ENCODE measurements at places on chromosomes 16 and 17.
A peak's percentile ranks its signal among the peaks of the same experiment; 100 is the strongest.

DNA sequence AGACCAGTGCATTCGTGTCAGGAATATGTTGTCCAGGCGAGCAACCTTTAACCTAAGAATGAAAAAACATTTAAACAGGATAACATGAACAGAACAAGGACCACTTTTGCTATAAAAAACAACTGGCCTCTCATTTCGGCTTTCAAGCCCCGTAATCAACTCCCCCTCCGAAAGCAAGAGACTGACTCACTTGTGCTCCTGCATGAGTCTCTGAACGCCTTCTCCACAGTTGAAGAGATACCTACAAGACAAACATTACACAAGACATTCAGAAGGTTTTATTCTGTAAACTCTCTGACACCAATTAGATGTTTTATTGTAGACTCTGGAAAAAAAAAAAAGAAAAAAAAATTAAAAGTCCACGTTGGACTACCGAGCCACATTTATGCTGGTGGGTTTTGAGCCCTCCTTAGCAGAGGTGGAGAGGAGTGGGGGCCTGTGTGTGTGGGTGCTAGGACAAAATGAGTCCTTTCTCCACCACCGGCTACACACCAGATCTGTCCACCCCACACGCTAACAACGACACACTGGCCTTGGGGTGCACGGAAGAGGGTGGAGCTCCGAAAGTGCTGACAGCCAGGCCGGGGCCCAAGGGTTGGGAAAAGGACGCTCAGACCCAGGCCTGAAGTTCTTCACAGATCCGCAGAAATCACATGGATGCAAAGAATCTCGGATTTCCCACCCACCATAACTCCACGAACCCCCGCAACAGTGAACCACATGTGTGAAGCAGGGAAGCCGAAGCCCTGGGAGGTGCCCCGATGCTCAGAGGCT, 759 bp downstream of the ELAC2 start:
- peak; percentile 9 for DNase-seq

DNA sequence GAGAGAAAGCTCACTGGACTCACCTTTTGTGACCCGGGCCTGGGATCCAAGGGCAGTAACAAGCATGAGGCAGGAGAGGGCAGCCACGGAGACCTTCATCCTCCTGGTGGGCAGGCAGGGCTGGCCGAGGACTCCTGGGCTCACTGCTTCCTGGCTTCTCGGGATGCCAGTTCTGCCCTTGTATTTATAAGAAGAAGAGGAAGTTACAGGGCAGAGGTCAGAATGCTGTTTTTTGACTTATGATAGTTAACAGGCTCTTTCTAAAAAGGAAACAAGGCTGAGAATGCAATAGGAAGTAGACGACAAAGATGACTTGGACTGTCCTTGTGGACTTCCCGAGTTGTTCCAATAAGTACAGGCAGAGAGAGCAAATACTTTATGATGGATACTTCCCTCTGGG, at the start of gene CCL23:
Gene CCL23, minus strand, starts transcription at position 174 of the 400 bp plus-strand sequence. Its CDS starts 75 bp downstream, at position 99.
- no peak for DNase-seq

DNA sequence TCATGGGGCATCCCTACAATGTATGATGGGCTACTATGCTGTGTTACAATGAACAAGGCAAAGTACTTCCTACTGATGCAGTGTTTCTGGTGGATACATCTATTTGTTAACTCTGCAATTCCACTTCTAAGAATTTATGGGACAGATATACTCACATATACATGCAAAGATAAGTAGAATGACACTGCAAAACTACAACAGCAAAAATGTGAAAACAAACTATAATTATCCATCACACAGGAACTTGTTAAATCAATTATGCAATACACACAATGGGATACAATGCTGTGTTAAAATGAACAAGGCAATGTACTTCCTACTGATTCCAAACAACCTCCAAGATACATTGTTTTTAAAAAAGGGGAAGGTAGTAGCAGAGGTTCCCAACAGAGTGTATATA, 3.2 kb downstream of the DDX52 start:
- no peak for DNase-seq

- no peak for DNase-seq
These were observed 22.8 kb downstream of the CRISPLD2 start for GRCh38 chr16:84842516-84843148.

DNA sequence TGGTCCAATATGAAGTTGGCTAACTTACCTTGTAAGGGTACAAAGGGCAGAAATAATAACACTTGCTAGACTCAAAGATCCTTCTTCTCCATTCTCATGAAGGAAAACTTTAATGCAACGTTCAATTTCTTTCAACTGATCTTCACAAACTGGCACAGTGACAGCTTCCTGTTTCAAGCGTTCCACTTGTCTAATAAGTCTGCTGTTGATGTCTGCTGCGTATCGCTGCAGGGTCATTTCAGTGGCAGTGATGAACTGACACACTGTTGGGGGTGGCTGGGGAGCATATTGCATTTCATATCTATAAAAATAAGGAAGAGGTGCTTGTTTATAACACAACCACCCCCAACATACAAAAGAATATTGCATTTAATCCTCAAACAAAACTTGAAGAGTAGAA, 33.5 kb upstream of the ARL6IP1 start:
- no peak for DNase-seq

DNA sequence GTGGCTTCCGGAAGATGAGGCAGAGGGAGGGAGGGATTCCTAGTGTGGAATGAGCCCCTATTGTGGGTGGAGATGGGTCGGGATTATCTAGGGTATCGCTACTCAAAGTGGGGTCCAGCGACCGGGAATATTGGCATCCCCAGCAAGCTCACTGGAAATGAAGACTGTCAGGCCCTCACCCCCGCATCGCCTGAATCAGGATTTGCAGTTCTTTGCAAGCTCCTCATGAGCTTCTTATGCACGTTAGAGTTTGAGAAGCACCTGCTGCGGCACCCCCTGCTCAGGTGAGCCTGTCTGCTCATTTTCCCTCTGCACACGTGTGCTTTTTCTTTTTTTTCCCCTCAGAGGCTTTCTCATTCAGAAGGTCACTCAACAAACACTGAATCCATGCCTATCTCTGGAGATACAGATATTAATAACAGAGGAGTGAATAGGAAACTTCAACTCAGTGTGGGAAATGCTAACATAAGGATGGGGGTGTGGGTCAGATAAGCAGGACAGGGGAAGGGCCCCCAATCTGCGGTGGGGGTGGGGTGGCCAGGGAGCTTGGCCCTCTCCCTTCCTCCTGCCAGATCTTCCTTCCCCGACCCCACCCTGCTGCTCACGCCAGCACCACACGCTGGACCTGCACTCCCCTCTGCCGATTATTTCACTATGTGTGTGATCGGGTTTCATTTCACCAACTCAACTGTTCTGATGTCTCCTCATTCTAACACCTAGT, 67.7 kb upstream of the NFAT5 start:
- no peak for DNase-seq

GRCh38 chr17:74703311-74703710, 9.4 kb downstream of the CD300LF start:
- DNase-seq: no peak

GRCh38 chr17:62935523-62935922, 30.5 kb upstream of the TANC2 start:
- DNase-seq: no peak

DNA sequence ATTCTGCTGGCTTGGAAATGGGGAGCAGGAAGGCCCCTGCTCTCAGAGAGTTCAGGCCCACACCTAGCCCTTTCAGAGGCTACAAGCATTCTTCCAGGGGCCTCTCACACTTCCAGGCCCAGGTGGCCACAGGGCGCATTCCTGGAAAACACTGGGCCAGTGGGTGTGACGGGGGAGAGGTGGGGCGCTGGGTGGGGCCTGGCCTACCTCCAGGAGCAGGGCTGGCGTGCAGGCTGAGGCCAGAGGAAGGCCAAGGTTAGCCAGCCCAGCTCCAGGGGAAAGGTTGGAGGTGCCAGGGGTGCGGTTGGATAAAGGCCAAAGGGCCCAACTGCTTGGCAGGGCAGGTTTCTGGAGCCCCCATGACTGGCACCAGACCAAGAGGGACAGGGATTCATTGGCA, 198.2 kb downstream of the MAF start:
- DNase-seq: no peak

DNA sequence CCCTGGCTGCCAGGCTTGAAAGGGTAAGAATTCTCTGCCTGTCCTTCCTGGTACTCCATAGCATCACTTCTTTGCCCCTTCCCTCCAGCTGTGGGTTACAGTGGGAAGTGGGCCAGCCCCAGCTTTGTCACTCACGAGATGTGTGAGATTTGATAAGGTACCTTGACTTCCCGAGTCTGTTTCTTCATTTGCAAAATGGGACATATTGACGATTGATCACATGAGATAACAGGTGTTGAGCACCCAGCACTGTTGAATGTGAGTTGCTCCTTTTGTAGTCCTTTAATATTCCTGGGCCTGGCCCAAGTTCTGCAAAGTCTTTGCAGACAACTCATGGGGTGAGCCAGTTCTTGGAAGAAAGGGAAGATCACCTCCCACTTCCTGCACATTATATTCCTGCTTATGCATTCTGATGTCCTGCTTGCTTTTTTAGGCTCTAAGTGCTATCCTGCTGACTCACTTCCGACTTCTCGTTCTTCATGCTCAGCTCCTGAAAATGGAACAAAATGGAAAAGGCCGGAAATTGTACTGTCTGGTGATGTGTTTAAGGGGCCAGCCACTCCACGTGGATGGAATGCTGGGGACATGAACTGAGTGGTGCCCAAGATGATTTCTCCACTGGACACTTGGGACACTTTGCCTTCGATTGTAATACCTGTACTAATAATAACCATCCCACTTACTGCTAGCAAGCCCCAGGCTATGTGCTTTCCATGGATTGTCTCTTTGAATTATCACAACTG, 8.3 kb upstream of the NLK start:
- no peak for DNase-seq

DNA sequence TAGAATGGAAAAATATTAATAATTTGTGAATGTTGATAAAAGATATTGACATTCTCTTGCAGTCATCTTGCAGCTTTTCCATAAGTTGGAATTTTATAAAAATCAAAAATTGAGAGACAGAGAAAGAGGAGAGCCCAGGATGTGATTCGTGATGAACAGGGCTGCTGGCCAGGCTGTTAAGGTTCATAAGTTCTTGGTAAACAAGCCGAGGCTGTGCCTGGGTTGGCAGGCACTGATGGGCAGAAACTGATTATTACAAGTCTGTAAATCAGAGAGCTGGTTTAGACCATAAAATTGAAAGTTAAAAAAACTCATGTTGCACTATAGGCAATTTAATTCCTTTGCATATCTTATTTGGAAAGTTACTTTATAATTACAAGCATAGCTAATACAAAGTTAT, 533.7 kb downstream of the HAPSTR1 start:
- no peak for DNase-seq

- no peak for DNase-seq
These were observed 4.7 kb downstream of the DGKE start for GRCh38 chr17:56838687-56839086.

- DNase-seq: no peak
These were observed 426.0 kb upstream of the CDH11 start for GRCh38 chr16:65547772-65548446.

DNA sequence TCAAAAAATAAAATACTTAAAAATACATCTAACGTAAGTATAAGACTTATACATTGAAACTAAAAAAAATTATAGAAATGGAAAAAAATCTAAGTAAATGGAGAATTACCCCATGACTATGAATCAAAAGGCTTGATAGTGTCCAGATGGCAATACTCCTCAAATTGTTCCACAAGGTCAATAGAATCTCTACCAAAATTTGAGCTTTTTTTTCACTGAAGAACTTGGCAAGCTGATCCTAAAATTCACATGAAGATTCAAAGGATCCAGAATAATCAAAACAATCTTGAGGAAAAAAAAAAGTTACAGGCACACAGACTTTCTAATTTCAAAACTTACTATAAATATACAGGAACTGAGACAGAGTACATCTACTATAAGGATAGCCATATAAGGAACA, 448.4 kb upstream of the CDH11 start:
- DNase-seq: no peak

DNA sequence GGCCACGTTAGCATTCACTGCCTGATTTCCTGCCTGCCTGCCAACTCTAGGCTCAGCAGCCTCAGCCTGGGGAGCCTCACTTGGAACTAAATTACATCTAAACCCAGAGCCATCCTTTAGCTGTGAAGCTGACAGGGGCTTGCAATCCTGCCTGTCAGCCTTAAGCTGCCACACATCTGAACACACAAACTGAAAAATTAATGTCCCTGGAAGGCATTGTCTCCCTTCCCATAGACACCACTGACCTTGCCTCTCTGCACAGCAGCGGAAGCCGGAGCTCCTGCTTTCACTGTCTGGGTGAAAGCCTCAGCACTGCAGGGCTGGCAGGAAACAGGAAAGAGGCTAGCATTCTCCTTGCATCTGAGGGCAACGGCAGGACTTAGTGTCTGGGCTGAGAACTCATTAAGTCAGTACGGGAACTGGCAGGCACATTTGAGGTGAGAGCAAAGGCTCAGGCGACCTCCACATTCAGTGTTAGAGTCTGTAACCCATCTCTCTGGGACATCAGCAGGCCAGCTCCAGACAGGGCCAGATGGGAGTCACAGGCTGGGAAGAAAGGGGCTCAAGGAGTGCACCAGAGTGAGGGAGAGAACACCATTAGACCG, 452.4 kb upstream of the C16orf82 start:
- DNase-seq: peak; percentile 33

DNA sequence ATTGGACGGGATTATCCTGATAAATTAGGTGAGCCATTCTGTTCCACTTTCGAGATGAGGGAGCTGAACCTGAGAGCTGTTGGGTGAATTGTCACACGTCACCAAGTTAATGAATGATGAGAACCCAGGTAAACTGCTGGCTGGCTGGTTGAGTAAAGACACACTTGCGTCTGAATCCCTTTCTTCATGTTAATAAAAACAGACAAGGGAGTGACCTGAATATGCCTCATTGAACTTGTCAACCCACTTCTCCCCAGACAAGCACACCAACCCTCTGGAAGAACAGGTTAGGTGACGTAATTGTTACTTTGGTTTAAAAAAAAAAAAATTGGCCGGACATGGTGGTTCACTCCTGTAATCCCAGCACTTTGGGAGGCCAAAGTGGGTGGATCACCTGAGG, 400.9 kb upstream of the CDH5 start:
- DNase-seq: no peak

GRCh38 chr16:89107203-89107582, 13.5 kb downstream of the ACSF3 start:
- DNase-seq: no peak

GRCh38 chr16:74281300-74281699, 15.3 kb upstream of the PSMD7 start:
- DNase-seq: no peak

- no peak for DNase-seq
These were observed 124.8 kb downstream of the MAP2K6 start for GRCh38 chr17:69539274-69539673.

- no peak for DNase-seq
These were observed 379.0 kb upstream of the SOX9 start for GRCh38 chr17:71741836-71742235.

DNA sequence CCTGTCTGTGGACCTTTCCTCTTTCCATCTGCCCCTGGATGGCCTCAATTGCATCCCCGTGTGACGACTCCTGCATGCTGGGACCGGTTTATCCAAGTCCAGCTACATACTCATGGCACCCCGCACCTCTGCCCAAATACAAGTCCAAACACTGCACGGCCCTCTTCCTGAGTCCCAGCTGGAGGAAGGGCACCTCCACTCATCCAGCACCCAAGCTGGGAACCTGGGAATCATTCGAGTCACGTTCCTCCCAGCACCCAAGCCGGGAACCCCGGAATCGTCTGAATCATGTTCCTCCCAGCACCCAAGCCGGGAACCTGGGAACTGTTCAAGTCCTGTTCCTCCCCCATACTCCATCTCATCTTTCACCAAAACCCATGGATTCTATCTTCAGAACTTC, 10.2 kb downstream of the TRARG1 start:
- no peak for DNase-seq

Measured in H9 (cell line).